ENCODE measurements at places on chromosomes 2 and 18.
A peak's percentile ranks its signal among the peaks of the same experiment; 100 is the strongest.

GRCh38 chr2:99545604-99546003 lies 55.8 kb upstream of the REV1 start:
- no peak for DNase-seq

DNA sequence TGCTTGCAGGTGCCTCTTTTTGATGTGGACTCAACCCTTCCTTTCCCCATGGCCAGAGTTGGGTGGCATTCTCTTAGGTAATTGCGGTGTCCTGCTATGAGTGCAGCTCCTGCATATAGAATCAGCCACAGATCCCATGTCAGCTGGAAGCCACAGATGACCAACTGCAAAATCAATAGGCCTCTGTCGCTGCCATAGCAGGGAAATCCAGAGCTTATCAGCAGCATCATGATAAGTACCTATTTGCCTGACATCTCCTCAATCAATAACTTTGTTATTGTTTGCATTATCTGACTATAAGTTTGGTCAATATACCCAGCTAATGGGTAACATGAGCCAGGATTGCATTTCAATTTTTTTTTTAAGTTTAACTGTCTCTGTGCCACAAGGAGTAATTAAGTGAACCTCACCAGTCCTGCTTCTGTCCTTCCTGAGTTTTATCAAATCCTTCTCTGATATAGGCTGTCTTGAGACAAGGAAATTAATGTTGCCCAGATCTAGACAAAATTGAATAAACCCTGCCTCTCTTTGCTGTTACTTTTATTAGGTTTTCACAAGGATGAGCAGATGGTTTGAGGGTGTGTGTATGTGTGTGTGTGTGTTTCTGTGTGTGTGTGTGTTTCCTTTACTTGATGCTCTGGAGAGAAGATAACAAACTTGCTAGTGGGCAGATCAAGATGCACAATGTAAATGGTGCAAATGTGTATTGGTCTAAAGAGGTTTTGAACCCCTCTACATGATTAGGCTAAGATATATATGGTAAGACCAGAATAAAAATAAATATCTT lies 59.6 kb upstream of the CREB1 start:
- no peak for DNase-seq

GRCh38 chr2:60742419-60742818 lies 13.6 kb upstream of the PAPOLG start:
- no peak for DNase-seq

DNA sequence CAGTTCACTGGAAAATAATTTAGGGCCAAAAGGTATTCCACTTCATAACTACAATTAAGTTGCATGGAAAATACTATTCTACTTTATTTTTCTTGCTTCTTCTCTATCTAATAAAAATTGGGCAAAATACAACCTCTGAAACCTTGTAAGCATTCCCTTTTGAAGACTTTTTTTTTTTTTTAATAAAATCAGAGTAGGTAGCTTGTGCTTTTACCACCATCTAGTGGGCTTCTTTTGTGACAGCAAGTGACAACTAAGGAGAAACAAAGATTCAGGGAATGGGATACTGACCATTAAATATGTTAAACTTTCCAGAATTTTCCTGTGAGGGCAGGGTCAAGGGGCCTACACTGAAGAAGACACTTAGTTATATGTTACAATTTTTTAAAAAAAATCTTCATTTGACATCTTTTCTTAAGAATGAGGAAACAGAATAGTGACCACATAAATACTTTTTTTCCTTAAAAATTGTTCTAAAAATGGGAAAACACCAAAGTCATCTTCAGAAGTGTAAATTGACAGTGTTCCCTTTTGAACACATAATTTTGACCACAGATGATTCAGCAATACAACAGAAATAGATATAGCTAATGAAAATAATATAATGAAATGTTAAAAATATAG lies 1183.2 kb upstream of the ACVR2A start:
- DNase-seq: peak; percentile 45

DNA sequence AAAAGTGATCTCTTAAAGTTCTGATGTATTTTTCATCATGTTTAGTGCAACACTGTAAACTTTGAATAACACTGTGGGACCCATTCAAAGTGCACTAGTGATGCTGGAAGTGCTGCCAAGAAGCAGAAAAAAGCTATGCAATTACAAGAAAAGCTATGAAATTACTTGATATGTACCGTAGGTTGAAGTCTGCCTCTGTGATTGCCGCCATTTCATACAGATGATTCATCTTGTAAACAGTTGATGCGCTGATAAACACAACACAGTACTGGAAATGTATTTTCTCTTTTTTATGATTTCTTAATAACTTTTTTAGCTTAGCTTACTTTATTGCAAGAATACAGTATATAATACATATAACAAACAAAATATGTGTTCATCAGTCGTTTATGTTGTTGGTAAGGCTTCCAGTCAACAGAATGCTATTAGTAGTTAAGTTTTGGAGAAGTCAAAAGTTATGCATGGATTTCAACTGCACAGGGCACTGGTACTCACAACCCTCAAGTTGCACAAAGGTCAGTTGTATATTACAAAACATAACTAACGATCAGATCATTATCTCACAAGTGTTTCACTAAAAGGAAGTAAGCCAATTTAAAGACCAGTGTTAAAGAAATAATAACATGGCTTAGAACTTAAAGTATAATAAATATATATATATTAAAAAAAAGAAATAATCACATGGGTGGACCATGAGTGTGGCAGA lies 82.0 kb downstream of the SGPP2 start:
- no peak for DNase-seq

DNA sequence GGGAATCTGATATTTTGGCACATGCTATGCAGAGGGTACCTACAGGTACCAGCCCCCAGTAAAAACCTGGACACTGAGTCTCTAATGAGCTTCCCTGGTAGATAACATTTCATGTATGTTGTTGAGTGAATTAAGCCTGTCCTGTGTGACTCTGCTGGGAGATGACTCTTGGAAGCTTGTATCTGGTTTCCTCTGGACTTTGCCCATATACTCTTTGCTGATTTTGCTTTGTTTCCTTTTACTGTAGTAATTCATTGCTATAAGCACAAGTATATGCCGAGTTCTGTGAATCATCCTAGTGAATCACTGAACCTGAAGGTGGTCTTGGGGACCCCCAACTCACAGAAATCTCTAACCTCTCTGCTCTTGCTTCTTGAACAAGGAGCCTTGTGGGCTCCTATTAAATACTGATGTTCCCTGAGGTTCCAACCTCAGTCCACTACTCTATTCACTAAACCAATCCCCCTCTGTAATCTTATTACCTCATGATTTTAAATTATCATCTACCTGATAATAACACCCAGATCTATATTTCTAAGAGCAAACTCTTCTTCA lies 94.3 kb upstream of the WDSUB1 start:
- DNase-seq: no peak

GRCh38 chr18:623761-624620 lies 27.2 kb downstream of the CLUL1 start:
- DNase-seq: peak; percentile 53

GRCh38 chr2:118979152-118979861 lies 37.3 kb downstream of the MARCO start:
- DNase-seq: no peak

DNA sequence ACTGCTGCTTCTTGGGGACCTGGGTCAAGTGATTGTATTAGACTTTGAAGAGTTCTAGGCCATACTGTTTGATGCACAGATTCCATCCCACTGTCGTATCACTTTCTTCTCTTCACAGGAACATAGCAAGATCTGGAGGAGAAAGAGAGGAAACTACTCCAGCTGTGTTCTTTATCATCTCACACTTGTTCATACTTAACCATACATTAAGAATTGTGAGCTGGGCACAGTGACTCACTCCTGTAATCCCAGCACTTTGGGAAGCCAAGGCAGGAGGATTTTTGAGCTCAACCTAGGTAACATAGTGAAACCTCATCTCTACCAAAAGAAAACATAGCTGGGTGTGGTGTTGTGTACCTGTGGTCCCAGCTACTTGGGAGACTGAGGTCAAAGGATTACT lies 111.7 kb downstream of the PARD3B start:
- no peak for DNase-seq

DNA sequence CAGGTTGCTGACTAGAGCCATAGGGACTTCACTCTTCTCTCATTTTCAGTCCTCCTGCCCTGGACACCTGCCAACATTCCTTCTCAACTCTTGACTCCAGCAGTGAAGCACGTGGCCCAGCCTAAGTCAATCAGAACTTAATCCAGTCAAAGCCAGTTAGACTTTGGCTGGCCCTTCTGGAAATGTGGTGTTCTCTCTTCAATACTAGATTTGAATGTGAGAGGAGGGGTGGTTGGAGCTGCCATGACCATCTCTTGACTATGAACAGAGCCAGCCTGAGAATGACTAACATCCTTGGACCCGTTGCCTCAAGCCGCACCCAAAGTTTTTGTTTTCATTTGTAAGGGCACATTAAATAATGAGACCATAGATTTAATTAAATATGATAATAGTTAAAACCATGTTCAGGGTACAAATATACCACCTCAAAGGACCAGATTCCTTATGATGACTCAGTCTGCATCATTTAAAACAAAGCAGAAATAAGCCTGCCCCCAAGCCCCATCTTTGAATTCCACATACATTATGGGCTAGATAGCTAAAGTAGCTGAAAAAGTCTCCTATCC lies 49.7 kb upstream of the RASGRP3 start:
- DNase-seq: no peak

DNA sequence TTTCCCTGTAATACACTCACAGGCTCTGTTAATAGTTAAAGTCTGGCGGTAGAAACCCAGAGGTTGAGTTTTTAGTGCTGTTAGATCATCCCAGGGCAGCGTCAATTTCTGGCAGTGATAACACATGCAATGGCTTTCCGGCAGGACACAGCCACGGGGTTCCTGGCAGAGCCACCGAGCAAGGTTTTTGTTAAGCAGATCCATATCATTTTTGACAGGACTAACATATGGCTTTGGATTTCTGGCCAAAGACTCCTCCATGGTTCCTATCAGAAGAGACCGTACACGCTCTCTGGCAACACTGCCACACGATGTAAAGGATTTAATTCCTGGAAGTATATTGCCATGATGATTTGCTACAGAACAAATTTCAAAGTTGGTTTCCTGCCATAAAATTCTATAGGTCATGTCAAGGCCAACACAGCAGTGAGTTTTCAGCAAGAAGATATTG lies 854.3 kb downstream of the LRRTM4 start:
- DNase-seq: no peak

DNA sequence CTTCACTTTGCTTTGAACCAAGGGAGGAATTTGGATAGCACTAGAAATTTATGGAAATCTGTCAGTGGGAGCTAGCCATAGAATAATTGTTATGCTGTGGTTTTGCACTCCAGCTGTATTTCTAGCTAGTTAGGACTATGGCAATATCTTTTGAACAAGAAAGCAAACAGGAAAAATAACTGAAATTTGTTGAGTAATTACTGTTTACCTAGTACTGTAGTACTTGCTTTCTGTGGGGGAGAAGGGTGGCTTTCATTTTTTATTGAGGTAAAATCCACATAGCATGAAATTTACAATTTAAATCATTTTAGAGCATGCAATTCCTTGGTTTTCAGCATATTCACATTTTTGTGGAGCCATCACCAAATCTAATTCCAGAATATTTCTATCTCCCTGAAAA lies 28.4 kb downstream of the MBD5 start:
- no peak for DNase-seq

DNA sequence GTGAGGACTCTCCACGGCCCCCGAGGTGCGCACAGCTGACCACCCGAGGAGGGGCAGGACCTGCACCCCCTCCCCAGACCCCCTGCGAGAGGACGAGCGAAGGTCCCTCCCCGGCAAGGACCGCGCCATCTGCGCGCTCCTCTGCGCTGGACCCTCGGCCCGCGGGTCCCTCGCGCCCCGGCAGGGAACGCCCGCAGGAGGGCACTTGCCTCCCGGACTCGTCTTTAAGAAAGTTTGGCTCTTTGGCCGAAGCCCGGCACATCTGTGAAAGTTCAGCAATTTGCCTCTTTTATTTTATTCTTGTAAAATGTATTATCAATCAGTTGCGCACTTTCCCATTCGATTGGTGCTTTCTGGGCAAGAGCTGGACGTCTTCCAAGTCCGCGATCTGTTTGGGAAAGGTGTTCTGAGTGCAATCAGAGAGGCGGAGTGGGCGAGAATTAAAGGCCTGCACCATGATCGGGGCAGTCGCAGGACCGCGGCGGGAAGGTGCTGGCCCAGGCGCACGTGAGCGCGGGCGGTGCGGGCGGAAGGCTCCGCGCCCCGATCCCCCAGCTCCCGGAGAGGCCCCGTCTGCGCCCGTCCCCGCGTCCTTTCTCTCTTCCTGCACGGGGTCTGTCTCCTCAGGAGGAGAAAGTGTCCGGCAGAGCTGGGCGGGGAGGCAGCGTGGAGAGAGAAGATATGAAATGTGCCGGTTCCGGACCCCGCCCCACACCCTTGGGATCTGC lies 1.6 kb upstream of the ALKAL2 start:
- DNase-seq: no peak

GRCh38 chr2:134197445-134197844 lies 56.4 kb upstream of the MGAT5 start:
- no peak for DNase-seq

- no peak for DNase-seq
These were observed 114.7 kb downstream of the SH3BP4 start for GRCh38 chr2:235066490-235066889.

DNA sequence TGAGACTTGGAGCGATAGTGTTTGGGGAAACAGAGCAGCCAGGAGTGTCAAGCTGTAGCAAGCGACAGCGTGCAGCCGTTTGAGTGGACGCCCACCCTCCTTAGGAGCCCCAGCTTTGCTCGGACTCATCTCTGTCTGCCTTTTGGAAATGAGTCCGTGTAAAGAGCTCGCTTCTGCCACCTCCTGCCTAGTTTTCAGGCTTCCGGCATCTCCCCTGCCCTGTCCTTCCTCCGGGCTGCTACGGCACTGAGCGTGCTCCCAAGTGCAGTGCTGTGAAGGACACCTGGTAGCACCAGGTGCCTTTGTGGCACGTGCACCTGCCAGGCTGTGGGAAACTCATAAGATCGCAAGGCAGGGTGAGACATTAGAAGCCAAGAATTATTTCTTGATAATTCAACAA lies 117.1 kb downstream of the RNF144A start:
- DNase-seq: no peak

GRCh38 chr2:65220432-65221131 lies 7.0 kb upstream of the ACTR2 start:
- DNase-seq: no peak

DNA sequence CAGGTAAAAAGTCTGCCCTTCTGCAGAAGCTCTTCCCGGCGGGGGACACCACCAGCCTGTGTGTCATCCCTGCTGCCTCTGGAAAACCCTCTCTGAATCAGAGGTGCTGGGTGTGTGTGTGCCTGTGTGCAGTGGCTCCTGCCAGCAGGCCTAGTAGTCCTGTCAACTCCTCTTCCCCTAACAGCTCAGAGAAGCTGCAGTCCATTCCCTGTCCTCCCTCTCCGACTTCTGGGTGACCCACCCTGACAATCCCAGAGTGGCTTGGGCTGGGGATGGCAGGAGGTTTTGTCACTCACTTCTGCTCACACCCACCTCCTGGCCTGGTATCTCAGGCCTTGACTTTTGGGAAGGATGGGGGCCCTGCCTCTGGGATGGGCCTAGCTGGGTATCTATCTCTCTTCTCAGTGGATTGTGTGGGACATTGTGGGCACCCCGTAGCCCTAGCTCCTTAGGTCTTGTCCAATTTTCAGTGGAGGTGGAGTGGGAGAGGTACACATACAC lies 2.3 kb downstream of the WNT10A start:
- DNase-seq: no peak

- DNase-seq: no peak
These were observed 106.3 kb downstream of the NCOA1 start for GRCh38 chr2:24597181-24597870.
